Bladder microvascular endothelial cell (primary cell): ENCODE measurements at places on chromosomes 3 and 15. TPM values are rescaled to one million over a fixed set of nuclear protein-coding genes. Genes with fewer than 3 reads are reported as not detected.

Gene ZMAT3
- total RNA-seq, result 13.1 and 54.2 TPM in 2 replicates

Gene CHDH
- under 0.01 and 1.2 TPM in 2 replicates for total RNA-seq

Gene A4GNT
- total RNA-seq, result not detected in 2 replicates

Gene MCF2L2
- total RNA-seq, result 0.57 and 1.8 TPM in 2 replicates

Gene CCR8
- not detected in 2 replicates for total RNA-seq
